ENCODE measurements at places on chromosomes 3 and 15.

GRCh38 chr3:48575366-48575765 is 11.8 kb upstream of the UCN2 start:
- DNase-seq: no peak

GRCh38 chr3:72234391-72234790 is 449.4 kb upstream of the PROK2 start:
- no peak for DNase-seq

DNA sequence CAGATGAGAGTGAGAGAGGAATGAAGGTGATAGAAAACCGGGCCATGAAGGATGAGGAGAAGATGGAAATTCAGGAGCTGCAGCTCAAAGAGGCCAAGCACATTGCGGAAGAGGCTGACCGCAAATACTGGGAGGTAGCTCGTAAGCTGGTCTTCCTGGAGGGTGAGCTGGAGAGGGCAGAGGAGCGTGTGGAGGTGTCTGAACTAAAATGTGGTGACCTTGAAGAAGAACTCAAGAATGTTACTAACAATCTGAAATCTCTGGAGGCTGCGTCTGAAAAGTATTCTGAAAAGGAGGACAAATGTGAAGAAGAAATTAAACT is 88.9 kb downstream of the EOMES start:
- no peak for DNase-seq

- no peak for DNase-seq
These were observed 185.2 kb upstream of the RGMA start for GRCh38 chr15:93274257-93274656.

- no peak for DNase-seq
These were observed 41.5 kb downstream of the KLHL25 start for GRCh38 chr15:85753261-85753660.

DNA sequence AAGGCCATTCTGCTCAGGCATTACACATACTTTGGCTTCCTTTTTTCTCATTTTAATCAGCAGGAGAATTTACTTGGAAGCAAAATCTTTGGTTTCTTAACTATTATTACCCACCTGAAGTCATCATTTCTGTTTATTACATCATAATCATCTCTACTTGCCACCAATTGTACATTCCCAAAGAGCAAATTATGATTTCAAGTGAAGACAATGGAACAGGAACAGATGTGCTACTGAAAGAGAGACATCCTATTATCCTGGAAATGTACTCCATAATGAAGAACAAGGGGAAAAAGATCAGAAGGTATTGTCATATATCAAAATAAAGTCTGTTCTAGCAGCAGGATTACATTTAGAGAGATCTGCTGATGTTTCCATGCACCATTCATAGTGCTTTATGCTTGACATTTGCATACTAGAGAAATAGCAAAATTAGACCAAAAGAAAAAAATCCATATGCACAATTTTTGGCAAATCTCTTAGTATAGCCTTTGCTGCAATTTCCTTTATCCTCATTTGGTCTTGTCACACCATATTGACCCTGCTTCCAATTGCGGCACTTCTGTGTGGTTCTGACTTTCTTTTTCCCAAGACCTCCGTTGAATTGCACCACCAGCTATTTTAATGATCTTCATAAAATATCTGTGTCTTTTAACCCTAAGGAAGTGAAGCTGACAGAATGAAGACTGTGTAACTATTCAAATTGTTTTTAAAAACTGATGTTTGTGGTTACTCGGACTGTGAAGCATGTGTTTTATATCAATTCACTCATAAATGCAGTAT is 683.8 kb downstream of the ZNF385D start:
- DNase-seq: no peak

GRCh38 chr15:63163217-63163616 is 5.9 kb upstream of the RPS27L start:
- no peak for DNase-seq

DNA sequence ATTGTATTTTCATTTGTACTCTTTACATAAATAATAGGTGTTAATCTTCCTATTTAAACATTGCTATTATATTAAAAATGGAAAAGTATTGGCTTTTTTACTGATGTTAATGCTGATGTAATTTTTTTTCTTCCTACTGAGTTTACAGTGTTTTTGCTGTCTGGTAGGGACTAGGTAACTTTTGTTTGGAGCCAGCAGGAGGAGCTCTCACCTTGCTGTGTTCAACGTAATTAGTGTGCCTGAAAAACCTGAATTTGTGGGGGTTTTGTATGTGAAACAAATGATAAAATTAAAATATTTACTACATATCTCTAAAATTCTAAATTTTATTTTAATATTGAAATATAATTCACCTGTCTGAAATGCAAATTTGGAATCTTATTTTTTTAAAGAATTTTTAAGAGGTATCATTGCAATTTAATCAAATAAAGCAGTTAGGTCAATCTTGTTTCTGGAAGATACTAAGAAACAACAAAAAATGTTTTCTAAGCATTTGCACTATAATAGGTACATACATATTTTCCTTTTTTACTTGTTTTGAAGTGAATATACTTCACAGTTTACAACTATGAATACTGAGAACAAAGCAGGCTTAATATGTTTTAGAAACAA is 48.8 kb downstream of the EPHA6 start:
- DNase-seq: peak; percentile 10

- DNase-seq: no peak
These were observed 230.2 kb upstream of the EIF1B start for GRCh38 chr3:40079203-40079846.

GRCh38 chr3:187811585-187812250 is 66.5 kb upstream of the BCL6 start:
- no peak for DNase-seq

- peak; percentile 87 for DNase-seq
These were observed 28.0 kb upstream of the LACTB start for GRCh38 chr15:63093486-63094205.

Data from SK-N-SH (cell line).